ENCODE measurements at places on chromosomes 12 and 14.

GRCh38 chr12:56628671-56629458, 1.3 kb downstream of the BAZ2A start:
- DNase-seq = peak; percentile 58

- no peak for DNase-seq
Observed at GRCh38 chr12:100520048-100520769, 46.5 kb downstream of the NR1H4 start.

DNA sequence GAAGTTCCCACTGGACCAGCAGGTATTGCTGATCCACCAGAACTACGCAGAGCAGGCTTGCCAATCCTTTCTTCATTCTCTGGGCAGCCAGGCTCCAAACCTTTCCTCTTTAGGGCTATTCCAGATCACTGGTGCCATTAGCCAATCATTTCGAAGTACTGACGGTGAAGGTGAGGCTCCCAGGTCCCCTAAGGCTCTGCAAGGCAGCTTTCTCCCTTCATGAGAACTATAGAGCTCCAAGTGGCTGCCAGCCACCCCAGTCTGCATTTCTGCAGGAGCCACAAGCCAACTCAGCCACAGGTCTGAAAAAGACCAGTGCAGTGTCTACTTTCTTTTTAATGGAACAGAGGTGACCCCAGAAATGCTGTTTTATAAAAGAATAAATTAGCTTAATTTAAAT, 48.7 kb downstream of the RAB35 start:
- DNase-seq = no peak

- no peak for DNase-seq
Observed at GRCh38 chr14:33475623-33476022, 475.3 kb downstream of the EGLN3 start.

DNA sequence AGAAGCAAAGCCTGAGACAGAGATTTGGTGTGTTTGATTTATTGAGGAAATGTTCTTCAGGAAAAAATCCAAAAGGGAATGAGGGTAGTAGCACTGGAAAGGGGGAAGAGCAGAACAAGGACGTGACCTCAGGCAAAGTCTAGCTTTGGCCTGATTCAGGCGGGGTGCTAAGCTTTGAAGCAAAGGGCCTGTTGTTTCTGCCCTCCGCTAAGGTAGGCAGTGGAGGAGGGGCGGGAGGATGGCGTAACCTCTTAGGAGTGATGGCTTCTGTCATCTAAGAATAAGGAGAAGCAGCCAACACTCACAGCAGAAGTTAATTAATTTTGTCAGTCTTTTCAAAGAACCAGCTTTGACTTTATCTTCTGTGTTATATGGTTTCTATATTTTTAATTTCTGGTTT, 20.4 kb downstream of the ABHD12B start:
- DNase-seq = no peak

DNA sequence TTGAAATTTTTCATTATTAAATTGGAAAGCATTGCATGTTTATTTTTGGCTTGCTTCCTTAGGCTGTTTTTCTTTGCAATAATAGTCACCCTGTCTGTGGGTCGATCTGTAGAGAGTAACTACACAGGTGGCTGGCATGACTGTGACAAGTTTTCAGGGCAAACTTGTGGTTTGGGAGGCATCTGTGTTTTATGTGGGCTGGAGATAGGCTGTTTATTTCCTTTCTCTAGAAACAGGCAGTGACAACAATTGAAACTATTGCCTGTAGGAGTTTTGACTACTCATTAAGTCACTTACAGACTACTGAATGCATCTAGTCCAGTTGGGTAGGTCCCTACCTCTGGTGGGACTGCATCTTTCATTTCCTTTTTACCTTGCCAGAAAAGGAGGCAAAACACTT, 155.6 kb downstream of the DYRK2 start:
- peak; percentile 22 for DNase-seq

All from activated T-helper 1 cell treated with anti-CD3 and anti-CD28 coated beads, Interleukin-12 subunit alpha, Interleukin-12 subunit beta, Interleukin-2, Interleukin-4 antibody, amounts not matched to agents 30 ng/mL and 10 ng/mL and 1 ng/mL, durations not matched to agents 14 hours and 24 hours and 36 hours (primary cell).